ENCODE measurements at places on chromosomes 16 and 17.

- DNase-seq = no peak
Measured at GRCh38 chr16:78365366-78365765, 265.9 kb downstream of the WWOX start.

DNA sequence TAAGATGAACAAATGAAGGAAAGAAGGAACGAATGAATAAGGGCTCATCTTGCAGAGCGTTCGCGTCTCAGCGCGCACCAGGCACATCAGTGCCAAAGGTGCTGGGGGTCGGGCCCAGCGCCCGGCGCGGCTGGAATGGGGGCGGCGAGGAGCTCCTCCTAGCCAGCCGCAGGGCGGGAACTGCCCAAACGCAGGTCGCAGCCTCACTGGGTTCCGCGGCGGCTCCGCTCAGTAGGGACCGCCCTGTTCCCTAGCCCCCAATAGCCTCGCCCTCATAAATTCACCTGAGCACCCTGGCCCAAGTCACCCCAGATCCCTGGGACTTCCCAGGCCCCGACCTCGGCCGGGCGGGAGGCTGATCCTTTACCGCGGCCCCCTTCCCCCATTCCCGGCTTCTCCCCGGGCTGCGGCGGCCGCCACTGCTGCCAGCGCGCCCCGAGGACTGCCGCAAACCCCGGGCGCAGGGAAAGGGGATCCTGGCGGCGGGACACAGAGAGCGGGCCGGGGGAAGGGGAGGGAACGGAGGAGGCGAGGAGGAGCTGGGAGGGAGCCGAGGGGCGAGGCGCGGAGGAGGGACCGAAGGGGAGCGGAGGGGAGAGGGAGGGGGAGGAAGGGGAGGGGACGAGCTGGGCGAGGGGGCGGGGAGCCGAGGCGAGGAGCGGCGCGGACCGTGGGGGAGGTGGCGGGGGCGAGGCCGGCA lies 377 bp upstream of the CRHR1 start:
- no peak for DNase-seq

DNA sequence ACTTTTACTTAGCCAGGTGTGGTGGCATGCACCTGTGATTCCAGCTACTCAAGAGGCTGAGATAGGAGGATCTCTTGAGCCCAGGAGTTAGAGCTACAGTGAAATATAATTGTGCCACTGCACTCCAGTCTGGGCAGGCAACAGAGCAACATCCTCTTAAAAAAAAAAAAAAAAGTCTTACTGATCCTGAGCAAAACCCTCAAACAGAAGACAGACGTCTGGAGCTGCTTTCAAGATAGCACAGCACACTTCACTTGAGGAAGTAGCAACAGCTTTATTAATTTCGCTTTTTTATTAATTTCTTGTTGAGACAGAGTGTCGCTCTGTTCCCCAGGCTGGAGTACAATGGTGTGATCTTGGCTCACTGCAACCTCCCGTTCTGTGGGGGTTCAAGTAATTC lies 10.2 kb upstream of the GGA2 start:
- DNase-seq = no peak

DNA sequence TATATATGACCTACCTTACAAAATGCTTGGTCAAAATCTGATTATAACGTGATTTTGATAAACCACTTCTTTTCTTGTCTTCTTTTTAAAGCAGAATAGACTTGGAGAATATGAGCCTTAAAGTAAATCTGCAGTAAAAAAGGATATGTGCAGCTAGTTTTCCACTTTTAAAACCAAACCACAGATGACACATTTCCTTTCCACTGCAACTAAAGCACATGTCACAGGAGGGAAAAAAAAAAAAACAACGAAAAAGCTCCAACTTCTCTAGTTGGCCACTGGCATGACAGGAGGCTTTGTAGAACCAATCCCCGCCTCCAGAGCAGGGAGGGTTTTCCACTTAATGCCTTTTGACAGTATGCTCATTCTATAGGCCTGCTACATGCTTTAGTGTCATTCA lies at the start of gene EVI2A:
Gene EVI2A, minus strand, starts transcription at position 142 of the 400 bp plus-strand sequence. CDS start 2,609 bp downstream, outside the sequence.
- no peak for DNase-seq

All from aorta (tissue), 5 donors.